ENCODE measurements at places on chromosomes 3 and 15.

GRCh38 chr3:133837487-133838295 lies 32.1 kb downstream of the SRPRB start:
- DNase-seq, result no peak

GRCh38 chr15:88704791-88705768 lies 66.3 kb downstream of the ISG20 start:
- DNase-seq, result no peak

DNA sequence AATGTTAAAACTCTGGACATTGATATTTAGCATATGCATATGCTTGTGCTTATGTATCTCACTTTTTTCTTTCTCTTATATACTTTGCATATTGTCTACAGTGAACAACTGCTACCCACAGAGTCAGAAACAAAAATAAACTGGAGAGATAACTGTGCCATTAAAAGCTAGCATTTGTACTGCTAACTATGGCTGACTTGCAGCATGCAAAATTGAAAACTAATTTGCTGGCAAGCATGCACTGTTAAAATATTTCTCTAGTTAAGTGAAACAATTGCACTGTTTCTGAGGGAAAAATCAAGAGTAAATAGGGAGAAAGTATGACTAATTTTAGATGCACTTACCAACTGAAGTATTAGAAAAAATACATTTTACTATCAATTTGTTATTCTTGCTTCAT lies 177.8 kb downstream of the CBLB start:
- DNase-seq, result no peak

DNA sequence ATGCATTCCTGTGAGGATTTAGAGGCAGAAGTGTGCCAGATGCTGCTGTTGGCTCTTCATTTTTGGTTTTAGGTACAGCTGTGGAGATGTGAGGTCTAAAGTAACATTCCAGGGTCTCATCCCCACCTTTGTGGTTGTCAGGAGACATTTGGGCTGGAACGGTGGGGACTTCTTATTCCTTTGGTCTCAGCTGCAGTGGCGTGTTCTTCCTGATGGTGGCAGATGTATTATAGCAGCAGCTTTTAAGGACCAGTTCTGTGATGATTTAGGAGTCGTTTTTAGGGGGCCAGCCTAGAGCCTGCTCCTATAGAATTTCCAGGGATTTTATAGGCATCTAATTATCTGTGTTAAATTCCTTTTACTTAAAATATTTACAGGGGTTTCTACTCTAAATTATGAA lies 221.0 kb upstream of the EOMES start:
- DNase-seq, result peak; percentile 37

DNA sequence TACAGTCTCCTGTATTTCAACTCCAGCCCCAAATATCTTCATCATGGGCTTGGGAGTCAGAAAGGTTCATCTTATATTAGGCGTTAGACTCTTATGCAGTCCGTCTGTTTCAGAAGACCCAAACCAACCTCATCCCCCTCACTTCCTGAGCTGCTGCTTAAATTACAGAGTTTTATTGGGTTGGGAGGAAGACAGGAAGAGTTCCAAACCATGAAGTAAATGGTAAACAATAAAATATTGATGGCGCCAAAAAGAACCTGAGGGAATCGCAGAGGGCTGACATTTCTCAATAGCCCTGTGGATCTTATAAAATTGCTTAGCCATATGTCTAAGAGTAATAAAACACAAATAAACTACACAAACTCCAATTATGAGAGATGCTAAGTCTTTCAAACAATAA lies 116.9 kb upstream of the C3orf80 start:
- DNase-seq, result no peak

DNA sequence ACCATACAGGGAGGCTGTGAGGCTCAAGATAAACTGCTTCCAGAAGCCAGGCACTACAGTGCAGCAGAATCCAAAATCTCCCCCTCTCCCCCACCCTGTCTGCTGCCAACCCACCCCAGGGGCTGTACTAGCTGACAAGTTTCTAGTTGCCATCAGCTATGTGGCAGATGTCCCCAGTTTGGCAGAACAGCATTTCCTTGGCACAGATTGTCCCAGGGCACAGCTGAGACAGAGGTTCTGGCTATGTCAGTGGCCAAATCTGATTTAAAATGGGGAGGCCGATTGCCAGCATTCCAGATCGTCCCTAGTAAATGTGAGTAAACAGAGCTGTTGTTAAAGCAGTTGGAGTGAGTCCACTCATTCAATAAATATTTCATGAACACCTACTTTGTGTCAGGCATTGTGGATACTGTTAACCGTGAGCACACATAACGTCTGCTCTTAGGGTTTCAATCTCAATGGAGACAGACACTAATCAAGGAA lies 28.0 kb upstream of the CCDC174 start:
- DNase-seq, result no peak

- DNase-seq, result no peak
These were observed 55.3 kb downstream of the ISL2 start for GRCh38 chr15:76391847-76392246.

DNA sequence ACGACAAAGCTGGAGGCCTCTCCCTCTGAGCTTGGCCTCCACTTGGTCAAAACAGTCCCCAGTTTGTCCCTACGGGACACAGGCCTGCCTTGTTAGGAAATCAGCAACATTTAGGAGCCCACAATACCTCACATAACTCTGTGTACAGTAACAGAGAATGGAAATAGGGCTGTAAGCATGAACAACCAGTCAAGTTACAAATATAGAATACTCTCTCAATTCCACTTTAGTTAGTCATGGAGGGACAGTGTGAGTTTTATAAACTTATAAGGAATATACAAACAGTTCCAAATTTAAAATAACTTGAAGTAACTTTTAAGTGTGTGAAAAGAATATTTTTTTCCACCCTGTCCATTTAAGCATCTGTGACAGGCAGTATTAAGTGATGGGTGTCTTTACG lies 129.4 kb downstream of the PGPEP1L start:
- DNase-seq, result no peak

GRCh38 chr15:35717721-35718120 lies 171.8 kb upstream of the DPH6 start:
- DNase-seq, result no peak

GRCh38 chr3:43036621-43037423 lies 57.7 kb downstream of the GASK1A start:
- DNase-seq, result no peak

DNA sequence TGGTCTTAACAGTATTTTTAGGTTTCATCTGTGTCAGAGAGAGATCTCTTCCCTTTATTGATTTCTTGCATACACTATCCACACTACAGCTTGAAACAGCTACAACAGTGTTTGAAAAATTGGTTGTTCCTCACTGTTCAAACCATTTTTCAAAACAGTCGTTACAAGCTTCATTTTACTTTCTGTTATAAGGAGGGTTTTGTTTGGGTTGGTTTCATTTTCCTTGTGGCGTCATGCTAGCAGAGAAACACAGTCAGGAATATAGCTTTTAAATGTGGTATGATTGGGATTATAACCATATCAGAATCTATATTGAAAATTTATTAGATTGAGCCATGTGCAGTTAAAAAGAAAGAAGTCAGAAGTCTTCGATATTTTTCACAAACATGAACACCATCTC lies 400.6 kb downstream of the ZBTB20 start:
- no peak for DNase-seq

DNA sequence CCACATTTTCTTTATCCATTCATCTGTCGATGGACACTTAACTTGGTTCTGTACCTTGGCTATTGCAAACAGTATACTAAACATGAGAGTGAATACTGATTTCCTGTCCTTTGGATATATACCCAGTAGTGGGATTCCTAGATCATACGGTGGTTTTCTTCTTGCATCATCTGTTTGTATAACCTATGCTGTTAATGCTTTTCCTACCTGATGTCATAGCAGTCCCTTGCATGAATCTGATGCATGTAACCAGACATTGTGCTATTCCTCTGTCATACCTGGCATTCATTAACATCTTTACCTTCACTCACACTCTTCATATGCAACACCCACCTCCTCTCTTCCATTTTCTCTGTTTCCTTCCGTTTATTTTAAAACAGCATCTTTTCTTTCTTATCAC lies 185.2 kb downstream of the KLHL25 start:
- DNase-seq, result no peak

GRCh38 chr3:195892105-195893043 lies 16.0 kb downstream of the TNK2 start:
- no peak for DNase-seq

- DNase-seq, result no peak
These were observed 502.1 kb downstream of the ZBBX start for GRCh38 chr3:166877971-166878370.

DNA sequence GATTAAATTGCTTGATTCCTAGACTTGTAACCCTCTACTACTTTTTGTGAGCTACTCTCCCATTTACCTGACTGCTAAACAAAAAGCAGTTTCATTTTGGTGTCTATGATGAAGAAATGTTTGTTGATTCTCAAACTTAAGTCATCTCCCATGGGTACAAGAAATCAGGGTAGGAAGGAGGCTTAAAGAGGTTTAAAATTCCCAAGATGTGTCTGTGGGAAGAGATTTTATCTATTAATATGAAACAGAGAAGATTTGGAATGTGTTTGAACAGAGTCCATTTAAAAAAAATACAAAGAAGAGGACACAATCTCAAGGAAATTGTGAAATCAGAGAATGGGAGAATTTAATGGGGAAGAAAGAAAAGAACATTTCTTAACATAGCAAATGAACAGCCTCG lies 14.8 kb downstream of the P3H2 start:
- DNase-seq, result no peak

DNA sequence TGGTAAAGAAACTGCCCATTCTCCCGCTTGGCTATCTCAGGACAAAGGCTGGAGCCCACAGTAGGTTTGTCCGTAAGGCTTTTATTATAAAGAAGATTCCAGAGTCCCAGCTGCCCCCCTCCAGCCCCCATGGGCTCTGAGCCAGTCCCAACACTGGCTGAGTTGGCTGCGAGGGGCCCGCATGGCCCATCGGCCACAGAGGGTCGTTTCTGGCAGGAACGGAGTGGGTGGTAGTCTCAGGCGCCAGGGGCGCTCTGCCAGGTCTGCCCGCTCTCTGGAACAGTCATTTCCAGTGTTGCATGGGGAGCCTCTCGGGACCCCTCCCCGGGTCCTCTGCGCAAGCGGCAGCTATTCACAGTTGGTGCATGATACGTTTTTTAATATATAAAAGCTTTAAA lies 12.2 kb downstream of the H1-8 start:
- DNase-seq, result no peak

DNA sequence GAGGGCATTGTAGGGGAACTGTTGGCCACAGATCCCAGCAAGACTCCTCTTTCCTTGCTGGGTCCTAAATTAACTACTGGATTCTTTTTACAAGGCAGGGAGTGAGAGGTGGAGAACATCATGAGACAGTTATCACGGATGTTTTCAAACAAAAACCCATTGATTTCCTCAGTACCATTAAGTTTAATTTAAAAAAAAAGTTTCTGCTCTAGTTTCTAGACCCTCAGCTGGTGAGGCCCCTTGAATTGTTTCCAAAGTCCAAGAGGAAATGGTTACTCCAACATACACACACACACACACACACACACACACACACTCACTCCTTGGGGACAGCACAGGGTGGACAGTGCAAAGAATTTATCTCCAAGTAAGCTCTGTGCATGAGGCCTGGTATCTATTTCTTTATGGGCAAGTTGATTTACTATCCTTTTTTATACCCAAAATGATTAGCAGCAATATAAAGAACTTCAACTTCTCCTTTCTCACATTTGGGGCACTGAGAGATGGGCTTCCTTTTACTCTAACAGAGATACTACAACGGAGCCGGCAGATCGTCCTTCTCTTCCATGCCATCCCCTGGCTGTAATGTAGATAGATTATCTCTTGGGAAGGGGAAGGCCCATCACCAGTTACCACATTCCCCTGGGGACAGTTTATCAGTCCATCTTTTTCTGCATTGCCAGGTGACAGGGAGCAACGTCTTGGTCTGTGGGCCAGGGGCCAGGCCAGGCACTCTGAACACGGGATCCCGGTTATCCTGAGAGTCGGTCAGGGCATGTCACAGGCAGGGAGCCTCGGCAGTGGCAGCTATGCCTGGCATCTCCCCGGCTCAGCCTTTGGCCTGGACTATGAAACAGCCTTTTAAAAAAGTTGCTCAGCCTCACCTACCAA lies 54.7 kb downstream of the CORO2B start:
- DNase-seq, result no peak

DNA sequence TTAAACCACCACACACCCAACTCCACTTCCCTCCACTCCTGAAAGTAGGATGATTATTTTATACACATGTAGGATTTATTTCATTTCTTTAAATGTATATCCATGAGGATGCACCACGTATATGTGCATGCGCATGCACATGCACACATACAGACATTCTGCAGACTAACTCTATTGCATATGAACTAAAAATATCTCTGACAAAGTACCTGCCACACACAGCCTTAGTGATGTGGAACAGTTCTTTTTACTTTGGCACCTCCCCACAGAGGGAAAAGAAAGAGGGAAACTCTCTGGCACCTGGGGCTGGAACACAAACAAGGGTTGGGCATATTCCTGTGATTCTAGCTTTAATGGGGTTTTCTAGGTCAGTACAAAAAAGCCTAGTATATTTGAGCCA lies 138.2 kb downstream of the CLASP2 start:
- DNase-seq, result no peak

GRCh38 chr15:37253877-37254276 lies 153.5 kb upstream of the MEIS2 start:
- no peak for DNase-seq

DNA sequence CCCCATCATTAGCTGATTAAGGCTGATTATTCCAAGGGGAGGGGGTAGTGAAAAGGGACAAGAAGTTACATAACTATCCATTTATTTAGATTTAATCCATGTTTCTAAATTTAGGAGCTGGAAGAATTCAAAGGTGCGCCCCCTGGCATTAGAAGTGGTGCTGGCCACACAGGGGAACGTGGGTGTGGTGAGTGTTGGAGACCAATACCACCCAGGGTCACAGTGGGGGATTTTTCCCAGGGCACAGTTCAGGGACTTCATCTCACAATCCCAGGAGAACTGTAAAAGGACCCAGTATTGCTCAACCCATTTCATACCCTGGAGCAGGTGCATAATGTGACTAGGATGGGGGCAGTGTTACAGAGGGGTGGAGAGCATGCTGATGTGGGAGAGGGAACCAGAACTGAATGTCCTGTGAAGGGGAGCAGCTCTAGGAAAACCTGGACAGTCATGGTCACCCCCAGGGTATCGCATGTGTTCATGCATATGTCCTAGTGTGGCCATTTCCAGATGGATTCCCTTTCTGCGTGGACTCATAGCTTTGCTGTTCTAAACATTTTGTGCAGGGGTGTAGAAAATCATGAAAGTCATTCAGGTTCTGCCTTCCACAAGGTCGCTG lies 110.3 kb downstream of the LSM3 start:
- DNase-seq, result no peak

- DNase-seq, result no peak
These were observed 550.2 kb downstream of the ZBBX start for GRCh38 chr3:166829896-166830295.

- no peak for DNase-seq
These were observed 5.6 kb upstream of the AP3S2 start for GRCh38 chr15:89899295-89899945.

All from activated CD8-positive, alpha-beta T cell treated with anti-CD3 and anti-CD28 coated beads for 36 hours (primary cell).